ENCODE measurements at places on chromosomes 2 and 18.
A peak's percentile ranks its signal among the peaks of the same experiment; 100 is the strongest.

DNA sequence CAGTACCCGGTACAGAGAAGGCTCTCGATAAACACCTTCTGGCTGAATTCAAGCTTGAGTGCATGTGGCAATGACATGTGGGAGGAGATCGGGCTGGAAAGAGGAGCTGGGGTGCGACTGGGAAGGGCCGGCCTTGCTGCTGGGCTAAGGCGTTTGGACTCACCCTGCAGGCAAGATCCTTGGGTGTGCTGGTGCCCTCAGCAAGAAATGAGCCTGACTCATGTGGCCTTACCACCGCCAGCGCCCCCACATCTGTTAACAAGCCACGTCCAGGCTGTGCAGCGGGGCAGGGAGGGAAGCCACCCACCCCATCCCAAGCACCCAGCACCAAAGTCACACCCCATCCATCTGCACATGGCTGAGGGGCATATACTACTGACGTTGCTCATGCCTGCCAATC is 1.3 kb downstream of the HS1BP3 start:
- H3K4me3 ChIP-seq = no peak overlapping the region
- no peaks in the 10 kb centered on the region for H3K36me3 ChIP-seq
- peaks cover 19% of the 10 kb centered on the region for H3K27me3 ChIP-seq
- H3K27ac ChIP-seq = no peak overlapping the region

DNA sequence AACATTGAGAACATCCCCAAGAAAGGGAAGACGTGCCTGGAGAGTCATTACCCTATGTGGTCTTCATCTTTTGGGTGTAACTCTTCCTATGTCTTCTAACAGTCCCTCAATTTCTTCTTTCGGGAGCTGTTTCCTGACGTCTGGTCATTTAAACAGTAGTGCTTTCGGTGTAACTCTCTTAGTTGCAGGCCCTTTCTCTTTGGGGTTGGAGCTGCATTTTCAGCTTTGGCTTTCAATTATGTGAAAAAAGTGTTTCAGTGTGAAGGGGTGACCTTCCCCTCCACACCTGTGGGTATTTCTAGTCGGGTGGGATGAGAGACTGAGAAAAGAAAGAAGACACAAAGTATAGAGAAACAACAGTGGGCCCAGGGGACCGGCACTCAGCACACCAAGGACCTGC is 105.9 kb downstream of the CERS6 start:
- H3K27me3 ChIP-seq = no peaks in the 10 kb centered on the region
- no peak overlapping the region for H3K4me3 ChIP-seq
- no peaks in the 10 kb centered on the region for H3K36me3 ChIP-seq
- H3K27ac ChIP-seq = no peak overlapping the region

DNA sequence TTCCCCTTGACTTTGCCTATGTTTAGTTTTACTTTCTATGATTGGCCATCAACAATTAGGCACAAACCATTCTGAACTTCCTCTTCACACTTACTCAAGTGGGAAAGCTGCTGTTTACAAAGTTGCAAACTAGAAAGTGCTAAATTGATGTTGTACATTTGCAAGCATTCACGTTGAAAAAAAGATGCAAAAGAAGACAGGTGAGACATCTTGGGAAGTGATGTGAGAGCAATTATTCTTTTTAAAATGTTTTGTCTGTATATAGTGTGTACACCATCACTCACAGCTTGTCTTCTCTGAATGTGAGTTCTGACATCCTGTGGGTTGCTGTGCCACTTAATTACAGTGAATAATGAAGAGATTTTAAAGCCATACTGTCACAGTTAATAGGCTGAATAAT is 874.1 kb upstream of the LRATD1 start:
- DNase-seq = no peak
- H3K4me1 ChIP-seq = no peaks in the 10 kb centered on the region
- no peaks in the 10 kb centered on the region for H3K27me3 ChIP-seq
- no peak overlapping the region for H3K4me3 ChIP-seq
- H3K27ac ChIP-seq = no peak overlapping the region

- no peak for DNase-seq
- H3K4me1 ChIP-seq = no peaks in the 10 kb centered on the region
- H3K4me3 ChIP-seq = no peak overlapping the region
- H3K36me3 ChIP-seq = no peaks in the 10 kb centered on the region
Measured at GRCh38 chr2:68284896-68285295, 32.6 kb upstream of the PPP3R1 start.

GRCh38 chr18:22020867-22021370 is 148.5 kb upstream of the GATA6 start:
- no peak overlapping the region for H3K4me3 ChIP-seq
- H3K36me3 ChIP-seq = no peaks in the 10 kb centered on the region
- DNase-seq = no peak
- no peaks in the 10 kb centered on the region for H3K27me3 ChIP-seq

DNA sequence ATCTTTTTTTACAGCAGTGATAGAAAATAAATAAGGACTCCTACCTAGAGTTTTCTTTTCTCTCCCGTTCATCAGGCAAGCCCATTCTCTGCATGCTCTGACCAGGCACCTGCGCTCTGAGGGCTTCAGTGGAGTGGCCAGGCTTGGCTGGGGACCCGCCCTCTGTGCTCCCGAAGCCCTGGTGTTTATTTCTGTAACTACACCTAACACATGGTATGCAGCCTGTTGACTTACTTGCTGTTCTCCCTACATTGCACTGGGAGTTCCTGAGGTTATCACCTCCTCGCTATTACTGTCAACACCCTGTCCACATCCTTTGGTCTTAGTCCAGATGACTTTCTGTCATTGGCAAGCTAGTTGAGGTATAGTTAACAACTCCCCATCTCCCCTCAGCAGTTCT is 317.7 kb downstream of the LPIN1 start:
- H3K4me3 ChIP-seq = no peak overlapping the region
- no peak overlapping the region for H3K27ac ChIP-seq
- DNase-seq = no peak

- no peaks in the 10 kb centered on the region for H3K27me3 ChIP-seq
- no peak overlapping the region for H3K27ac ChIP-seq
- no peak overlapping the region for H3K4me3 ChIP-seq
- no peak for DNase-seq
Measured at GRCh38 chr2:8379128-8379527, 302.7 kb upstream of the ID2 start.

DNA sequence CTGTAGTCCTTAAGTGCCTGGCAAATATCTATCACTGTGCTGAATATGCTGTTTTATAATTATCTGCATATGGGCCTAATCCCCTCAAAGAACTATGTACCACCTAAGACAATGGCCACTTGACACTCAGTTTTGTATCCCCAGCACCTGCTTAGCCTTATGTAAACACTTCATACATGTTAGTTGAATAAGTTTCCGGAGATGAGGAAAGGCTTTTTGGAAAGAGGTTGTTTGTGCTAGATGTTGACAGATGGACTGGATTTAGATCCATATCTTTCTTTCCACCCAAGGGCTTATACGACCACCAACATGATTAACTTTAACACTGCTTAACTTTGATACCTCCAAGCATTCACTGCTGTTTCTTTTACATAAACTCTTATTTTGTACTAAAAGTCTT is 63.3 kb downstream of the FAM228A start:
- no peak for DNase-seq
- H3K4me3 ChIP-seq = no peak overlapping the region
- no peak overlapping the region for H3K27ac ChIP-seq
- no peaks in the 10 kb centered on the region for H3K27me3 ChIP-seq
- peaks cover 8% of the 10 kb centered on the region for H3K4me1 ChIP-seq

DNA sequence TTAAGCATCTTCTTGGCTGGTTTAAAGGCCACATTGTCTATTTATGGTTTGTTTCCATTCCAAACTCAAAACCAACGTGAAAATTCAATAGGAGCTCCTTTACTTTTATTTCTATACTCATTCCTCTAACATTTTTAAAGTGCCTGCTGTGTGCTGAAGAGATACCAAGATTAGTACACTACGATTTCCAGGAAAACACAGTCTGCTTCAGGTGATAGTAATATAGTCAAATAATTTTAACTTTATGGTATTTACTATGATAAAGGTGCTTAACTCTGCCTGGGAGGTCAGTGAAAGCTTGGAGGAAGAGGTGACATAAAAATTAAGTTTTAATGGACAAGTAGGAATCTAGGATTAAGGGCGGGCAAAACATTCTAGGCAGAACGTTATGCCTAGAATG is 121.4 kb downstream of the KIAA1328 start:
- H3K27me3 ChIP-seq = no peaks in the 10 kb centered on the region
- DNase-seq = no peak
- H3K36me3 ChIP-seq = no peaks in the 10 kb centered on the region
- peaks cover 10% of the 10 kb centered on the region for H3K4me1 ChIP-seq

GRCh38 chr18:13566941-13567746 is 159.2 kb downstream of the FAM210A start:
- no peaks in the 10 kb centered on the region for H3K36me3 ChIP-seq
- no peaks in the 10 kb centered on the region for H3K4me1 ChIP-seq
- H3K4me3 ChIP-seq = no peak overlapping the region
- no peak for DNase-seq
- H3K27ac ChIP-seq = no peak overlapping the region

- H3K36me3 ChIP-seq = no peaks in the 10 kb centered on the region
- no peak for DNase-seq
- no peaks in the 10 kb centered on the region for H3K27me3 ChIP-seq
- peak overlapping the region; percentile 93 for H3K4me3 ChIP-seq
- peak overlapping the region; percentile 45 for H3K27ac ChIP-seq
- H3K4me1 ChIP-seq = peaks cover 12% of the 10 kb centered on the region
Measured at GRCh38 chr2:65228263-65228750, 676 bp downstream of the ACTR2 start.

- H3K36me3 ChIP-seq = no peaks in the 10 kb centered on the region
- H3K27me3 ChIP-seq = no peaks in the 10 kb centered on the region
- DNase-seq = no peak
- peaks cover 6% of the 10 kb centered on the region for H3K4me1 ChIP-seq
- no peak overlapping the region for H3K4me3 ChIP-seq
Measured at GRCh38 chr2:43524177-43524965, 71.5 kb downstream of the THADA start.

GRCh38 chr2:233243348-233243747 is 8.1 kb upstream of the ATG16L1 start:
- H3K4me1 ChIP-seq = no peaks in the 10 kb centered on the region
- no peak overlapping the region for H3K27ac ChIP-seq
- no peaks in the 10 kb centered on the region for H3K27me3 ChIP-seq
- no peak for DNase-seq
- H3K4me3 ChIP-seq = no peak overlapping the region

DNA sequence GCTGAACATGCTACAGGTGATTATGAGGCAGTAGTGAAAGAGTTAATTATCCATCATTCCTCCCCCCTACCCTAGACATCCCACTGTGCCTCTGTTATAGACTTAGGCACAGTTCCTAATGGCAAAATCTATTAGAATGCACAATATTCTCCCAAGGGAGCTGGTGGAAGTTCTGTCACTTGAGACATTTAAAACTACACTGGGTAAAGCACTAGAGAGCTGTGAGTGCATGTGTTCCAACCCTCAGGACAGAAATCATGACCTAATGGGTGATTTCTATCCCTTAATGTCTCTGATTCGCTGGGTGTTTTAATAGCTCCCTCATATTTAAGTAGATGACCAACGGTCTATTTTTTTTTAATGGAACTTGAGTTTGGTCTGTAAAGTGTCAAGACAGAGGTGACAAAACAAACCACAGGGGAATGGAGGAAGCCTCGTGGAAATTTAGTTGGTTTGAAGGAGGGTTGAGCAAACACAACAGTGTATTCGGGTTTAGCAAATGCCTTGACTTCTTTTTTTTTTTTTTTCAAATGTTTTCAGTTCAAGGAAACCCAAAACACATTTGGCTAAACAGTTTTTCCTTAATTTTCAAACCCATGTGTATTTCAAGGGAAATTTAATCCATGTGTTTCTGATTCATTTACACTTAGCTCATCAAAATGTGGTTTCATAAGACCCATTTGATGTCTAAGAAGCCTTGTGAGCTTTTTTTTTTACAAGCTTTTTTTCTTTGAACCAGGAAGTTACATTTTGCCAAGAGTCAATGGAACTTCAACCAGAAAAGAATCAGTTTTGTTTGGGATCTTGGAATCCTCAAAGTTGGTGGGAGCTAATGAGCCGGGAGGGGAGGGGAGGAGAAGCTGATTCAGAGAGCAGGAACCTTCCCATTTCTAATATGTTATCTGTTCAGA is 665.1 kb upstream of the ZEB2 start:
- no peaks in the 10 kb centered on the region for H3K36me3 ChIP-seq
- DNase-seq = peak; percentile 12
- no peak overlapping the region for H3K27ac ChIP-seq
- no peak overlapping the region for H3K4me3 ChIP-seq
- H3K27me3 ChIP-seq = no peaks in the 10 kb centered on the region

DNA sequence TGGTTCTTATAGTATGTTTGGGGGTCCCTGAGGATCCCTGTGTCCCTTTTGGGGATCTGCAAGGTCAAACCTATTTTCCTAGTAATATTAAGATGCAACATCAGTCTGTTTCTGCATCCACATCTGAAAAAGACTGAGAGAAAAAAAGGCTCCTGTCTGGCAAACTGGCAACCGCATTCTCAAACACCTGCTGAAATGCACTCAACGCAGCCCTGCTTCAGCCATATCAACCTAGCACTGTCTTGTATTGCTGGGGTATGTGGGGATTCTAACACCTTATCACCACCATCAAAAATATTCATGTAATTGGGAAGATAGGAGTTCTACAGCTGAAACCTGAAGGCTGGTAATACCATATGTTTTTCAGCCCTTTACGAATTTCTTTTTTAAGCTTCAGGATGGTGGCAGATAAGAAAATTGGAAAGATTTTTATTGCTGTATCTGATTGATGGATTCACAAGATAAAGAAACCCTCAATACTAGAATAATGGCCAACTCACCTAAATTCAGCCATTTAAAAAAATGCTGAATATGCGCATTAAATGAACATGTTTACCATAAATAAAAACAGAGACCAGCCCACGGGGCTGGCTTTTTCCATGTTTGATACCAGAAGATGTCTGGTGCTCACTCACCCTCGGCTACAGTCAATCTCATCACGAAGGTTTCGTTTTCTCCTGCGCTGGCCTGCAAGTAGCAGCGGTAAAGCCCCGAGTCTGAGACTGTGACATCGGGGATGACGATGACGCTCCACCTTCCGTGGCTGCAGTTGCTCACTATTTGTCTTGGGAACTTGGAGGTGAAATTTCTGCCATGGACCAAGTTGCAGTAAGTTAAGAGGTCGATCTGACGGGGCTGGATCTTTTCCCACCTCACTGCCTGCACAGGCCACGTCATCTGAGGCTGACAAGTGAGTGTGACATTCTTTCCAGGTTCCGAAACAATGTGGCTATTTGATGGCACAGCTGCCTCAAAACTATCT is 52.3 kb downstream of the CD226 start:
- no peak overlapping the region for H3K27ac ChIP-seq
- no peaks in the 10 kb centered on the region for H3K27me3 ChIP-seq
- H3K36me3 ChIP-seq = no peaks in the 10 kb centered on the region
- DNase-seq = no peak
- H3K4me3 ChIP-seq = no peak overlapping the region

- DNase-seq = no peak
- H3K36me3 ChIP-seq = no peaks in the 10 kb centered on the region
- H3K4me3 ChIP-seq = no peak overlapping the region
- no peak overlapping the region for H3K27ac ChIP-seq
Measured at GRCh38 chr2:42268528-42269151, 92.4 kb downstream of the COX7A2L start.
